ENCODE measurements at places on chromosomes 7 and 10.

DNA sequence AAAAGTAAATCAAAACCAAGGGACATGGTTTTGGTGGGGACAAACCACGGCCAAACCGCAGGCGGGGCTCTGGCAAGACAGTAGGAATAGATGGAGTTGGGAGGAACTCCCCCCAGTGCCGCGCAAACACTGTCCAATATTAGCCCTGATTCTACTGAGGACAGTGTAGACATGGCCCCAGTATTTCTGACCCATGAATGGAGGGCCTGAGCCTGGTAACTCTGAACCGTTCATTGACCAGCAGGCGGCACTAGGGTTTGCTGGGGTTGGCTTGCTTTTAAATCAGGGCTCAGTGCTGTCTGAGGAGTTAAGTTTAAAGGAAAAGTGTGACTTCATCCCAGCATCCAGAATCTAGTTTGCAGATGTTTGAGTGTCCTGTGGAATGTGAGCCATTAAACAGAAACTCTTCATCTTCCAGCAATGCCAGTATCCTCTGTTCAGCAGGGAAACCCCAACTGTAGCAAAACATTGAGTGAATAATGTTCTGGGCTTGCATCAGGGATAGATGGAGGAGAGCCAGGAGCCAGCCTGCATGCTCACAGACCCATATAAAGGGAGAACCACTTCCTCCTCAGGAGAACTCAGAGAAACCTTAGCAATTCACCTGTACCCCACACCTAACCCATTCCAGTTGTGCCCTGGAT lies 147.4 kb upstream of the PRSS58 start:
- no peak for DNase-seq

DNA sequence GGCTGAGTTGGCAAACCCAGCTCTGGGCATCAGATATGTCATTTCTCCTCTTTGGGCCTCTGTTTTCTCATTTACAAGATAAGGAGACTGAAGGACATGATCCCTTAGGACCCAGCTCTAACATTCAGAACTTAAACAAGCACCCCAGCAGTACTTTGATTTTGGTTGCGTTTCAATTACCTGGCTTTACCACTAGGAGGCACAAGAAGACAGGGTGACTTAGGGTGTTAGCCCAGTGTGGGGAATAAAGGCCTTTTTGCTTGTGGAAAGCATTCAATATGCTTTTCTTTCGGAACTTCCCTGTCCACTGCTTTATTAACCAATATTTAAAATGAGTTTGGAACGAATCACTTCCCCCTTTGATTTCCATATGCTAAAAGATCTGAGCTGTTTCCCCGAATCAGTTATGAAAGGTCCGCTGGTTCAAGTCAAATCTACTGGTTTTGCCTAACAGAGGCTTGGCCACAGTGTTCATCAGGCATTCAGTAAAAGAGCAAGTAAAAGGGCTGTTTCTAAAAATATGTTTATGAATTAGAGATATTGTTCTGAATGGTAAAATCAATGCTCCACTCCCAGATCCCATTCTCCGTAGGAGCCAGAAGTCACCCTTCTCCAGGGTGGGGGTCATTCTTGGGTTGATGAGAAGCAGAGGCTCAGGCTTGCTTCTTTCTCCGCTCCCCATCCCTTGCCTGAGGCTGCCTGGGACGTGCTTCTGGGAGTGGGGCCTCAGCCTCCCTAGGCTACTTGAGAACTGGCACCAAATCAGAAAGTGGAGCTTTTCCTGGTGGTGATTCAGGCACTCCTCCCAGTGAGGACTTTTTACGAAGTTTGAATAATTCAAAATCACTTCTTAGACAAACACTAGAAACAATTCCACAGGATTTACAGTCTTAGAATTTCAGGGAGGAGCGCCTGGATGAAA lies 105.5 kb downstream of the MYOF start:
- DNase-seq, result peak; percentile 48

GRCh38 chr7:80641548-80641947 lies 3.1 kb downstream of the CD36 start:
- DNase-seq, result no peak

- DNase-seq, result no peak
These were observed 1.9 kb downstream of the PTEN start for GRCh38 chr10:87865241-87865881.

DNA sequence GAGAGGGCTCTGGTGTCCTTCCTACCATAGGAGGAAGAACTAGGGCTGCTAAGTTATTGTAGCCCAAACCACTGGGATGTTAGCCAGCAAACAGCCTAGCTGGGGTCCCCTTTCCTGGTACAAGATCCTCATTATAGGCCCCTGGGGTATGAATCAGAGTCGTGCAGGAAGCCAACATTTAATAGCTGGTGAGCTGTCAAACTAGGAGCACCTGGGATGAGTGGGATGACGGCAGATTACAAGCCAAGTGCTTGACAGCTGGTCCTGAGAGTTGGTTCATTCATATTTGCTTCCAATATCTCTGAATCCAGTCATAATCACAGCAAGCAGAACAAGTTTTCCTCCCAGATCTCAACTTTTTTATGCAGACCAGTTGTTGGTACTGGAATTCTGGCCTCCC lies 25.1 kb upstream of the DNAJB12 start:
- no peak for DNase-seq

GRCh38 chr7:114081606-114082425 lies 163.0 kb upstream of the PPP1R3A start:
- DNase-seq, result peak; percentile 15

GRCh38 chr7:128031901-128032604 lies 816 bp upstream of the LRRC4 start:
- no peak for DNase-seq

DNA sequence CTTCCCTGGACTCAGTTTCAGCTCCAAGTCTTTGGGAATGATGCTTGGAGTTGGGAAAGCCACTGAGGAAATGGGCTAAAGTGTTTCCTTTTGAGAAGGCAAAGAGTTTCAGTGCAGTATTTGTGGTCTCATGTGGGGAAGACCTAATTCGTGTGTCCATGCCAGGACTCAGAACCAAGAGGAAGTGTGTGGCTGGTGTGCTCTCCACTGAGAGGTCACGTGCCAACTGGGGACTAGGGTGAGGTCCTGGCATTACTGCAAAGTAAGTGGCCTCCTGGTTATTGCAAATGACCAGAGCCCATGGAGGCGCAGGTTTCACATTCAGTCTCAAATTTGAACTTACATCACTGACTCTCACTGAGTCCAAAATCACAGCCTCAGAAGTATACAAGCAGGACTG lies 48.6 kb upstream of the ITPRID1 start:
- no peak for DNase-seq

GRCh38 chr7:47407136-47407535 lies 174.8 kb downstream of the TNS3 start:
- no peak for DNase-seq

DNA sequence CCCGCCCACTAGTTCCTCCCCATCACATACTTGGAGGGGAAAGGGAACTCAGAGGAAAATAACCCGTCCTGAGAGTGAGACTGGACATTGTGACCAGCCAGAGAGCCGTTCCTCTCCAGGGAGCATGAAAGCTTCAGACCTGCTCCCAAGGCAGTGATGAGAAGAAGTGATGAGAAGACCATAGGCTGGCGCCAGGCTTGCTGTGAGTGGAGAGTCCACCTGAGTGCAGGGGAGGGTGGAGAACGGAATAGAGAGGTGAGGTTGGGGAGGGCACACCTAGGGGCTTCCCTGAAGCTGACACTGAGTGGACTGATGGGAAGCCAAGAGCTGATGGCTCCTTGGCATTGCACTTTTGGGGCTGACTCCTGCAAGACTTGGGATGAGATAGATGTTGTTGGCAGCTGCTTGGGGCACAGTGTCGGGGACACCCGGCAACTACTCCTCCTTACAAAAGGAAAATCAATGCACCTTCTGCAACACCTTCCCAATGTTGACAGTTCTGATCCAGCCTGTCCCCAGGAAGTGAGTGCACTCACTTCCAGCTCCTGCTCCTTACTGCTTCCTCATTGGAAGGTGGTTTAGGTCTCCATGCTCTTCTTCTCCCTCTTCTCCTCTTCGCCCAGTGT lies 79.4 kb downstream of the EMX2 start:
- no peak for DNase-seq

GRCh38 chr10:10959666-10960065 lies 58.0 kb upstream of the CELF2 start:
- no peak for DNase-seq

- no peak for DNase-seq
These were observed 207.6 kb upstream of the GHITM start for GRCh38 chr10:83931669-83932068.

DNA sequence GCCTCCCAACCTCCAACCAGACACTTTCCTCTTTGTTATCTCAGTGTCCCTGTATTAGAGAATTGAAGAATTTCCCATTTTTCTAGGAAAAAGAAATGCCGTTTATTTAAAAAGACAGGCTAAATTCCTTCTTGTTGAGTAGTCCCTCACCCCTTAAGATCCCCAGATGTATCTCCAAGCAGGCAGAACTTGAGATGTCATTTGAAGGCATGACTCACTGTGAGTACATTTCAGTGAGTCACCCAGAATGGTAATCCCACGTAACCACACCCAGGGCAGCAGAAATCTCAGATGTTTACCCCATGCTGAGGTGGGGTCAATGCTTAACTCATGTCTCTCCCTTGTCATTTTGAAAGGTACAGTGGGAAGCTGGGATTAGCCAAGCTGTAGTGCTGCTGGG lies 4.4 kb downstream of the ZNF655 start:
- no peak for DNase-seq

- DNase-seq, result no peak
These were observed 22.0 kb upstream of the SLC26A4 start for GRCh38 chr7:107638594-107638993.

- DNase-seq, result no peak
These were observed 23.4 kb upstream of the NPS start for GRCh38 chr10:127525686-127526085.

- no peak for DNase-seq
These were observed 26.0 kb downstream of the RNF32 start for GRCh38 chr7:156666368-156667109.

- DNase-seq, result no peak
These were observed 295.2 kb upstream of the MGMT start for GRCh38 chr10:129171812-129172211.

DNA sequence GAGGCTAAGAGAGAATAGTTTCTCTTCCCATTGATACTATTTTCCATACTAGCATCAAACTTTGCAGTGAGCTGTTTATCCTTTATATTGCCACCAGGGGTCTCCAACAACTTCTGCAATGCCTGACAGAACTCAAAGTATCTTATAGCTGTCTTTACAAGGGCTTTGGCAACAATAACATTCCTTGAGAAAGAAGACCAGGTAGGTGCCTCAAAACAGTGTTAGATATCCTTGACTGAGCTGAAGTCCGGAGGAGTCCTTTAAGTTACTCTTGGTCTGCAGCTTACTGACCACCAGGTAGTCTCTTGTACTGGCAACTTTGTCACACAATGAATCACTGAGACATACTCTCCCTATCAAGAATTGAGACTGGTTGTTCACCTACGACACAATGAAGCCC lies 30.0 kb upstream of the TES start:
- peak; percentile 26 for DNase-seq

- no peak for DNase-seq
These were observed 82.2 kb downstream of the SEMA3D start for GRCh38 chr7:85104432-85105205.

GRCh38 chr10:125096975-125097374 lies 63.4 kb downstream of the CTBP2 start:
- DNase-seq, result no peak

DNA sequence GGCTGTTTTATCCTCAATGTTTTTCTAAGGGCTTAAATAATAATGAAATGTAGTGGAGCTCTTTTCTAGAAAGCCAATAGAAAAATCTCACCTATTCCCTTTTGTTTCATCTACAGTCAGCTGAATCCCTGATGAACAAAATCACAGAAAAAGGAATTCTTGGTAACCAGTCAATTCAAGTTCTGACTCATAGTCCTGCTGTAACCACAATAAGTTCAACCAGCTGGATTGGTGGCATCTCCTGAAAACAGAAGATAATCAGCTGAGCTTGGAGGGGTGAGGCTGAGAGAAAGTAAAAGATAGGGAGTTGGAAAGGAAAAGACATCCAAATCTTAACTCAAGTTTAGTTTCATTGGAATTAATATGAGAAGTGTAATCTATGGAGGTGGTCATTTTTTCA lies 772.1 kb downstream of the CCSER2 start:
- no peak for DNase-seq

DNA sequence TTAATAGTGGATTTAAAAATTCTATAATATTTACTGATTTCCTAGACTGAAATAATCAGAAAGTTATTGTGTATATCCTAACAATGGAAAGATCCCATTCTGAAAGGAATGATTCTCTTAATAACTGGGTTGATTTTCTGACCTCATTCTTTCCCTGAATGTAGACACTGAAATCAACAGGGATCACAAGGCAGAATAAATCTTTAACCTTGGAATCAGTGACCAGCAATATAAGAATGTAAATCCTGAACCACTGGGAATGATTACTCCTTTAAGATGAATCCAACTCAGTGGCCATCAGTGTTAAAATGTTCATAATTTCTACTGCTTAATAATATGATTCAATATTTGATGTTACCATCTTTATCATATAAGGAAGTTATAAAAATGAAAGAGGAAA lies 47.6 kb downstream of the ANKRD26 start:
- no peak for DNase-seq

- DNase-seq, result no peak
These were observed 5.4 kb downstream of the VIM start for GRCh38 chr10:17233286-17233991.

DNA sequence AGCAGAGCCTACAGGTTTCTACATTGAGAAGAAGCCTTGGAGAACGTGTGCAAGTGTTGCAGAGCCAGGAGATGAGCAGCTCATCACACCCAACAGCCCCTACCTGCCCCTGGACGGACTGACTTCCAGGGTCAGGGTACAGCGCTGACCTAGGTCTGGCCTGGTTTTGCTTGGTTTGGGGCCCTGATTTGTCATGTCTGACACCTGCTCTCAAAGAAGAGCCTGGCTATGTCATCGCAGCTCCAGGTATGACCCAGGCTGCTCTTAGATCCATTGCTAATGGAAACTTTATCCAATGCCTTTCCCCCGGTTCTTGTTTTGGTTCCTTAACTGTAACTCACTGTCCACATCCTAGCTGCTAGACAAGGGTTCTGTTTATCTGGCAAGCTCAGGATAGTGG lies 149.5 kb downstream of the CXCL12 start:
- DNase-seq, result no peak

- peak; percentile 62 for DNase-seq
These were observed 9.4 kb upstream of the PSAP start for GRCh38 chr10:71860243-71861029.

GRCh38 chr10:75528392-75528791 lies 97.0 kb downstream of the LRMDA start:
- no peak for DNase-seq

GRCh38 chr10:36416513-36416912 lies 708.9 kb upstream of the ANKRD30A start:
- no peak for DNase-seq

DNA sequence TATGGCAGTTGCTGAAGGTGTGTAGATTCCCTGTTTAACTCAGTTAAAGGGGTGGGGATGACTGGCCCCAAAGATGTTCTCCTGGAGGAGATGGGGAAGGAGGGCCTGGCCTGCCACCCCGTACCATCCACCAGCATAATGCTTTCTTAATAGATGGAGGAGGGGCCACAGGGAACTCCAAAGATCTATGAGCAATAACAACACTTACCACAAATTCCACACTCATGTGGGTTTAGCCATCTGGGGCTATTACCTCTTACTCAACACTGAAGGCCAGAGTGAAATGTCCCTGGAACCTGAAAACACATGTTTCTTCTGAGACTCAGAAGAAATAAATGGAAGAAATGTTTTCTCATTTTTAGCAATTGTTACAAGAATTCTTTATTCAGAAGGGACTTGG lies 259.0 kb downstream of the CXCL12 start:
- no peak for DNase-seq

- DNase-seq, result no peak
These were observed 28.1 kb downstream of the PTPRZ1 start for GRCh38 chr7:121901026-121901425.

Data from SHP77 (cell line).